ENCODE measurements at places on chromosomes 12 and 14.

- no peak for DNase-seq
Observed at GRCh38 chr14:34052658-34053014, 101.8 kb upstream of the EGLN3 start.

GRCh38 chr14:52995998-52996397 lies 45.1 kb upstream of the FERMT2 start:
- DNase-seq = no peak

DNA sequence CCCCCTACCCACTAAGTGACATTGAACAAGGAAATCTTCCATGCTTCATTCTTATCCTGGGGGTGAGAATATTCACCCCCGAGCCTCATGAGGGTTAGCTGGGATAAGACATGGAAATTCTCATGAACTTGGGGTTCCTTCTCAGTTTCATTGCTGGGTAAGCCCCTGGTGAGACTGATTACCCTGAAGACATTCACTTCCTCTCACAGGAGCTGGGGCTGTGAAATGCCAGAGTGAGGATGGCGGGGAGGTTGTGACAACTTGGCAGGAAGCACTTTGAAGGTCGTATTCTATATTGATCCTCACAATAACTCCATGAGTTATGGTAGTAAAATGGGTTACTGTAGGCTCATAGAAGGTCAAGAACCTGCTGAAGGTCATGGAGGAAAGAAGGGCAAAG lies 43.5 kb downstream of the ESRRB start:
- DNase-seq = no peak

DNA sequence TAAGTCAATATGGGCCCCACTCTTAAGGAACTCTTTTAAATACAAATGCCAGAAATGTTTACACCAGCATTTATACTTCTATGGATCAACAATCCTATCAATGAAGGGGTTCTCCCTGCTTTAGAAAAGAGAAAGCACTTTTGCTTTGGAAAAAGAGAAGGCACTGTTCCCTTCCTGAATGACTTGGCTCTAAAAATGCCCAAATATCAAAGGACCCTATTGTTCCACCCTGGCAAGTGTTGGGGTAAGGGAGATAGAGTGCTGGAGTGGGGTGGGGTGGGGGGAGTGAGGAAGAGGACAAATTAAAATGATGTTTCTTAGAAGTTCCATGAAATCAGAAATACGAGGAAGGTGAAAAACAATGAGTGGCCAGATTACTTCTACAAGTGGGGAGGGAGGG lies 131.6 kb upstream of the GRIN2B start:
- DNase-seq = no peak

DNA sequence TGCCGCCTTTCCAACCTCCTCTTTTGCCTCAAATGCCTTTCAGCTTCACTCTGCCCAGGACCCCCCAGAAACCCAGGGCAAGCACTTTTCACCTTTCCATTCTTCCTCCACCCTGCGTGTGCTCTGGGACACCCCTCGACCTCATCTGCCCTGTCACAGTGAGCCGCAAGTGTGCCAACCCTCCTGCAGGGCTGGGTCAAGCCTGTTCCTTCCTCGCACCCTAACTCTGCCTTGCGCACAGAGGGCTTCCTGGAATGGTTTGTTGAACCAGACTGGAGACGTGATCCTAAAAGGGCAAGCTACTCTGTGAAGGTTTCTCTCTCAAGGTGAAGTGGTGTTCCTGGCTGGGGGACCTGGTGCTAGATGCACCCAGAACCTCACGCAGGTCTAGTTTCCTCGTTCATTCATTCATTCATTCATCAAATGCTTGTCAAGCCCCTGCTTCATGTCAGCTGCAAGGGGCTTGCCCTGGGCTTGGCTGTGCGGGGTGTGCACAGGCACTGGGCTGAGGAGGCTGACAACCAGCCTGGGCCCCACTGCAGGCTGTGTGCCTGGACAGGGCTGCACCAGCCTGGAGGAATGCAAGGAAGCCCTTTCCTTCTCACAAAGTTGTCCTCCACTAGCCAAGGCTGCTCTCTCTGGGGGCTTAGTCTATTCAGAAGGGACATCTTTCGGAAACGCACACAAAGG lies 187.2 kb downstream of the CALM1 start:
- no peak for DNase-seq

GRCh38 chr12:78164154-78164553 lies 333.5 kb downstream of the NAV3 start:
- no peak for DNase-seq

- no peak for DNase-seq
Observed at GRCh38 chr12:100484183-100484886, 10.7 kb downstream of the NR1H4 start.

DNA sequence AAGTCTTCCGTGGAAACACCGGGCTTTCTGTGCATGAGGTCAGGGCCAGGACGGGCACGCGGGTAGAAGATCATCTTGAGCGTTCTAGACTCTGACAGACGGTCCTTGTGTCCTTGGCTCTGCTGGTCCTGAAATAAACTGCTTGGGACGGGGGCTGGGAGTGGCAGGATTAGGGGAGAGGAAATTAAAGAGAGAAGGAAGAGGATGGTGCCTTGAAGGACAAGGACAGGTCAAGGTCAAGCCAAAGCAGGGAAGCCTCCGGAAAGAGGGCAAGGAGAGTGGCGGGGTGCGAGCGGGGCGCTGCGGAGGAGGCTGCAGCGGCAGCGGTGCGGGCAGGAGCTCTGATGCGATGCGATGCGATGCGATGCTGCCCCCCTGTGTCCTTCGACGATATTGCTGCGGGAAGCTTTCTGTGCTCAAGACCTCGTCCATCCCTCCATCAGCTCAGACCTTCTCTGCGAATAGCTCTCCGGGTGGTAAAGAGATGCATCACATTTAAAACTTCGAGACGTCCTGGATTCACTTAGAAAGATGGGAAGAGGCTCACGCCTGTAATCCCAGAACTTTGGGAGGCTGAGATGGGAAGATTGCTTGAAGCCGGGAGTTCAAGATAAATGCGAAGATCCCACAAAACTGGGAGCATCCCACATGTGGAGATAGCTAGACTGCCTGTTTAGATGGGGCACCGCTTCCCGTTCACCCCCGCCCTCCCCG lies 110.1 kb upstream of the TMEM132D start:
- DNase-seq = no peak

- DNase-seq = no peak
Observed at GRCh38 chr14:96461950-96462798, 40.0 kb upstream of the PAPOLA start.

DNA sequence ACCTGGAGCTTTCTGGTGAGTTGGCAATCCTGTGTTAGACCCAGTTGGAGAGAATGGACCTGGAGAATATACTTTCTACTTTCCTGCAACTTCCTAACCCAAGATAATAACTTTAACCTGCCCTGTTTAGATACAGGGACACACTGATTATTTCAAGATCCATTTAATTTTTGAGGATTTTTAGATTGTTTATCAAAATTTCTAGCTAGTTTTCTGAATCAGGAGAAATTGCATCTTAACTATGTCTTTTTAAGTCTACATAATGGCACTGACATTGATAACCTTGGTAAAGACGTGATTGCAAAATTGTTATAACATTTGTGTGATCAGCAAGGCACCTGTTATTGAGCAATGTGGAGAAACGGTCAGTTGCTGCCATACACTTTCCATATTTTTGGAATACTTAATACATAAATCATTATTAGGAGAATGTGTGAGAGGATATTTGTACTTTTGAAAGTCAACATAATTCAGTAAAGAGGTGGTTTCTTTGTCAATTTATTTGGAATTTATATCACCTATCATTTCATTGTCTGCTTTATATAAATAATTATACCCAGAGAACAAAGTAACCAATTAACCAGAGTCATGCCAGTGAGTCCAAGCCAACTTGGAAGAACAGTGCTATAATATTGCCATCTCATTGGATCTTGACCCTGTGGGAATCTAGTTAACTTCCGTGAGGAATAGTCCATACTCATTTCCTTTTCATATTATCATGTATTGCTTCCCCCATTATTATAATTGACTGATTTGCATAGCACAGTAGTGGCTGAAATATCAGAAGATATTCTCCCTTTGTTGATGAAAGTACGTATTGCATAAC lies 28.4 kb downstream of the NFYB start:
- no peak for DNase-seq

GRCh38 chr14:54728700-54729527 lies 162.0 kb downstream of the SAMD4A start:
- no peak for DNase-seq

- DNase-seq = no peak
Observed at GRCh38 chr12:55696141-55696540, 11.6 kb downstream of the ITGA7 start.

DNA sequence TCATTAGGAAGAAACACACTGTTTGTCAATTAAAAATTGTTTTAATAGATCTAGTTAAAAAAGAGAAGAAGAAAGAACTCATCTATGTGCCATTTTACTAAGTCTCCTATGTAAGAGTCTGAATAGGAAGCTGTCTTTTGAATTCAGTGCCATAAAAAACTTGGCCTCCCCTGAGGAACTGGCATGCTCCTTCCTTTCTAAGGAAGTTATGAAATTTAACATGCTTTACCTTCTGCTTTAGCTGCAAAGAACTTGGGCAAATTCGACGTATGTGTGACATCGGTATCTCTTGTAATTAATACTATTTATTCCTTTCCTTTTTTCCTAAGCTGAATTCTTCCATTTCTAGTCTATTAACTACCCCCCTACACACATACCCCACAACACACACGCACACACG lies 12.5 kb downstream of the TM7SF3 start:
- DNase-seq = no peak

DNA sequence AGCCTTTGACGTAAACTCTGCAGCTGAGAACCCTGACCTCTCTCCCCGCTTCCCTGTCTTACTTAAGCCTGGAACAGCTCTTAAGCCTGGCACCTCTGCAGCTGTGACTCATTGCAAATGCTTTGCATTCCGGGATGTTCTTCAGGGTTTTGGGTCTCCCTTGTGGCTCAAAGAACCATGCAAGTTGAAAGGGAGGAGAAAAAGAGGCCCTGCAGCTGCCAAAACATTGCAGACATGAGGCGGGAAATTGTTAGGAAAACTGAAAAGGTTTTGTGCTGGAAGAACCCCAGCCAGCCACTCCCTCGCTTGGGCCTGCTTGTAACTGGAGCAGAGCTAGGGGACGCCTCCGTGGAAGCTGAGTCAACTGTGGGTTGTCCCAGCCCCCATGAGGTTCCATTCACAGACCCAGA lies 60.2 kb upstream of the FERMT2 start:
- no peak for DNase-seq

DNA sequence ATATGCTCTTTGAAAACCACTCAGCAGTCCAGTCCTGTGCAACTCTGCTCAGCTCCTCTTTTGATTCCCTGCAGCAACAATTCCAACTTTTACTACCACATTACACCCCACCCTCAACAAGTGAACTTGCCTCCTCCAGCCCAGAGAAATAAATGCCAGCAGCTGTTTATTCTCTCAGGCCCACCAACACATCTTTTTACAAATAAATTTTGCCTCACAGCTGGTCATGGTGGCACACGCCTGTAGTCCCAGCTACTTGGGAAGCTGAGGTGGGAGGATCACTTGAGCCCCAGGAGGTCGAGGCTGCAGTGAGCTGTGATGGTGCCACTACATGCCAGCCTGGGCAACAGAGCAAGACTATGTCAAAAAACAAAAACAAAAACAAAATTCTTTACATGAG lies 9.8 kb downstream of the SNX6 start:
- no peak for DNase-seq

DNA sequence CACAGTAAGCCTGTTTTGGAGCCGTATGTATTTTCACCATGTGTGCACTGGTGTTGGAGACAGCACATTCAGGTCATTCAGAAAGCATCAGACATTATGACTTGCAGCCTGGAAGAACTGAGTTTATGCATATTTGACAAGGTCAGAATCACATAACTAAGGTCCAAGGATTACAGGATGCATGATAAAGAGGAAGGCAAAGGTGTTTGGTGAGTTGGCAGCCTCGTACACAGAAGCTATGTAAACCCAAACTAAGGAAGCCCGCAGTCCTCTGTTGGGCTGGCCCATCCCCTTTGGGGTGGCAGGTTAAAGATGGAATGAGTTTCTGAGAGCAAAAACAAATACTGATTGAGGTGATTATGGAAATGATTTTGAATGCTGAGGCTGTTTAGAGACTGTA lies 218.4 kb downstream of the KTN1 start:
- no peak for DNase-seq

- DNase-seq = no peak
Observed at GRCh38 chr12:19121449-19122018, 8.0 kb upstream of the PLEKHA5 start.

DNA sequence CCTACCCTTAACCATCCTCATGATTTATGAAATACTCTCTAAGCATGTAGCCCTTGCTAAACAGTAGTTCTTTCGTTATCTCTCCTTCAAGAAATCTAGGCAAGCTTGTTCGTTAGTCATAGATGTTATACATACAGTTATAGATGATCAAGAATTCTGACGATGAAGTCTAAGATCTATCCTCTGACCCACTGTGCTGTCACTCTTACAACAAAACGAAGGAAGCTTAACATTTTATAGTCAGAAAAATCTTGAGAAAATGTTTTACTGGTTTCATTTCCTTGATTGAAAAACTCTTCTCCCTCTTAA lies 68.9 kb downstream of the SPPL3 start:
- no peak for DNase-seq

DNA sequence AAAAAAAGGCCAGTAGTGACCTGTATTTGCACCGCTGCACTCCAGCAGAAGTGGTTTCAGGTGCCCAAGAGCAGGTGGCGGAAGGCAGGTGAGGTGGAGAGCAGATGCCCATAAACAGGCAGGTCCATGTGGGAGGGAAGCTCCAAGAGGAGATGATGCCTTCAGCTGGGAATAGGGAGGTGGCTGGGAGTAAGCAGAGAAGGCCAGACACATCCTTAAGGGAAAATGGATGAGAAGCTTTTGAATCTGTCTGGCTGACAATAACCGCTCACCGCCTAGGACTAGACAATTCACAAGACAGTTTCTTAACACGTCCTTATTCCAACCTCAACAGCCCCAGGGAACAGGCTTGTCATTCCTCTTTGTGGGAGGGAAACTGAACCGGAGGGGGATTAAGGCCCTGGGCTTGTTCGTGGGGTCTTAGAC lies 43.9 kb upstream of the PLEKHG6 start:
- no peak for DNase-seq

GRCh38 chr14:39383026-39383660 lies 49.1 kb downstream of the FBXO33 start:
- DNase-seq = no peak

- DNase-seq = no peak
Observed at GRCh38 chr14:32491416-32492016, 162.4 kb downstream of the AKAP6 start.

GRCh38 chr12:57162553-57163125 lies 15.2 kb upstream of the LRP1-AS start:
- DNase-seq = no peak

DNA sequence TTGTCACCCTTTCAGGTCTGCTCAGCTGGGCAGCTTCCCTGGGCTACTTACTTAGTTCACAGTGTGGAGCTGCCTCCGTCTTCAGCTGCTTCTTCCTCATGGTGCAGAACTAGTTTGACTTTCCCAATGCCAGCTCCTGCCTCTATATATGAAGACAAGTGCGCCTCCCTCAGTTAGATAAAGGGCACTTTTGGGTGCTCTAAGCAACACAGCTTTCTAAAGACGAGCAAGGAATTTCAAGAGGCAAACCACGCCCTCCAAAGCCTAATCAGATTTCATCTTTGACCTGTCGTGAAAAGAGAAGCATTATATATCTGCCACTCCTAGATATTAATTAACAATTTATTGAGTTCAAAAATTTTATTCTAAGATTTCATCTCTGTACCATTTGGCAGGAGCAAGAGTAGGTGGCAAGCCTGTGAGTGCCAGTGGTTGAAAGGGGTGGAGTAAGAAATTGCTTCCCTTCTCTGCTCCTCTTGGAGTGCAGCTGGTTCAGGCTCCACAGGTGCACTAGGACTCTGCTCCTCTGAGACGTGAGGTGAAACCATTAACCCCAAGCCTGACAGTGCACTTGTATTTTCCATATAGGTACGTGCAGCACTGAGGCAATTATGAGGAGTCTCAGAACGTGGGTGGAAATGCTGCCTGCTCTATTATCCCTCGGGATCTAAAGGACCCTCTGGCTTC lies 2.1 kb upstream of the SLC11A2 start:
- DNase-seq = no peak
